ENCODE measurements at places on chromosomes 7 and 10.

GRCh38 chr10:86815035-86815617, 58.7 kb downstream of the BMPR1A start:
- DNase-seq: no peak

- no peak for DNase-seq
These were observed 4.3 kb downstream of the GPER1 start for GRCh38 chr7:1092161-1092632.

GRCh38 chr7:8442814-8443304, 9.4 kb downstream of the NXPH1 start:
- DNase-seq: no peak

DNA sequence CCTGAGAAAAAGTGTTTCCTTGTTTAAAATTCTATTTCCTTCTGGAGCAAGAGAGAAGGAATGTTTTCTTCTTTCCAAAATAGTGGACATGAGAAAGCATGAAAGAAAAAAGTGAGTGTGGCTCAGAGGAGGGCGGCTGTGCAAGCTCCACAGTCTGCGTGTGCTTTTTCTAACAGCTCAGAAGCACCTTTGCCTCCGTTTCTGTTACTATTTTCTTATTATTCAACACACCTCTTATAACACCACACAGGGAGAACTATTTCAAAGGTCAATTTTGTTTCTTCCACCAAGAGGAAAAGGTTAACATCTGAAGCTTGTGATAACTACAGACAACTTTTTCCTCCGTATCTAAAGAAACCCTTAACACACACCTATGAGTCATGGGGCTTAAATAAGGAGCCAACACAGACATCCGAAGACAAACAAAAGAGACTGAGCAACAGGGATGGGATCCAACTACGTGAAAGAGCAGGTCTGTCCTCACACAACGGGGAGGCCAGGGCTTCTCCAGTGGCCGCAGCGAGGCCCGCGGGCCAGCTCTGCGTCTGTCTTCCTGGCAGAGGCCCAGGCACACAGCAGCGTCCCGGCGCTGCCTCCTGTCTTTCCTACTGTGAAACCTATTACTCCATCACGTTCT, 36.2 kb upstream of the NCAPG2 start:
- DNase-seq: no peak

DNA sequence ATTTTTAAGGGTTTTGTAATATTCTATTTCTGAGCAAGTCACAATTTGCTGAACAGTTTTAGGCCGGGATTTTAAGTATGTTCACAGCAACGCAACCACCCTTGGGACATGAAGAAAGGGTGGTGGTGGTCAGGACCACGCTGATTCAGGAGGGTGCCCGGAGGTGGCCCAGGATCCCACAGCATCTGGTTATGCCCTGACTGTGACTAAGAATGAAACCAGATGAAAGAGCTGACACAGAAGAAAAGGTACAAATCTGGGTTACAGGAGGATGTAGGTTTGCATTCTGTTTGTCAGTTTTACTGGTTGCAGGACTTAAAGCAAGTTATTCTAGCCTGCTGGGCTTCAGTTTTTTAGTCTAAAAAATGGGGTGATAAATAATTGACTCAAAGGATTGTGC, 279.7 kb downstream of the CCSER2 start:
- no peak for DNase-seq

DNA sequence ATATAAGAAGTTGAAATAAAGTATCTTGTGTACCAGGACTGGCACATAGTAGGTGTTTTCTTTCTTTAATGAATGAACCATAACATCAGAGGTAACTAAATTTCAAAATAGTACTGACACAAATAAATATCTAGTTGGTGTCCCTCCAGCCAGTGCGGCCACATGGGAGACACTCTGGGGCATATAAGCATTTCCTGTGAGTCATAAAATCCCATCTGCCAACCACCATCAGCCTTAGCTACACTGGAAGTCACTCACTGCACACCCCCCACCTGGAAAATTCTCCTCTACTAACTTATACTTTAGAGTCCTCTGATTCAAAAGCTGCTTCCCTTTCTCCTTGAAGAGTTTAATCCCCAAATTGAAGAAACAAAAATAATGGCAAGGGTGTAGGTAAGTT, 32.5 kb downstream of the DYDC1 start:
- DNase-seq: no peak

DNA sequence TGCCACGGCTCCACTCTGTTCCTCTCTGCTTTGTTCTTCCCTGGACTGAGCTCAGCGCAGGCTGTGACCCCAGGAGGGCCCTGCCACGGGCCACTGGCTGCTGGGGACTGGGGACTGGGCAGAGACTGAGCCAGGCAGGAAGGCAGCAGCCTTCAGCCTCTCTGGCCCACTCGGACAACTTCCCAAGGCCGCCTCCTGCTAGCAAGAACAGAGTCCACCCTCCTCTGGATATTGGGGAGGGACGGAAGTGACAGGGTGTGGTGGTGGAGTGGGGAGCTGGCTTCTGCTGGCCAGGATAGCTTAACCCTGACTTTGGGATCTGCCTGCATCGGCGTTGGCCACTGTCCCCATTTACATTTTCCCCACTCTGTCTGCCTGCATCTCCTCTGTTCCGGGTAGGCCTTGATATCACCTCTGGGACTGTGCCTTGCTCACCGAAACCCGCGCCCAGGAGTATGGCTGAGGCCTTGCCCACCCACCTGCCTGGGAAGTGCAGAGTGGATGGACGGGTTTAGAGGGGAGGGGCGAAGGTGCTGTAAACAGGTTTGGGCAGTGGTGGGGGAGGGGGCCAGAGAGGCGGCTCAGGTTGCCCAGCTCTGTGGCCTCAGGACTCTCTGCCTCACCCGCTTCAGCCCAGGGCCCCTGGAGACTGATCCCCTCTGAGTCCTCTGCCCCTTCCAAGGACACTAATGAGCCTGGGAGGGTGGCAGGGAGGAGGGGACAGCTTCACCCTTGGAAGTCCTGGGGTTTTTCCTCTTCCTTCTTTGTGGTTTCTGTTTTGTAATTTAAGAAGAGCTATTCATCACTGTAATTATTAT, 1.2 kb downstream of the CLDN4 start:
- DNase-seq: no peak

- no peak for DNase-seq
These were observed 79.4 kb downstream of the PDGFA start for GRCh38 chr7:440059-440749.

DNA sequence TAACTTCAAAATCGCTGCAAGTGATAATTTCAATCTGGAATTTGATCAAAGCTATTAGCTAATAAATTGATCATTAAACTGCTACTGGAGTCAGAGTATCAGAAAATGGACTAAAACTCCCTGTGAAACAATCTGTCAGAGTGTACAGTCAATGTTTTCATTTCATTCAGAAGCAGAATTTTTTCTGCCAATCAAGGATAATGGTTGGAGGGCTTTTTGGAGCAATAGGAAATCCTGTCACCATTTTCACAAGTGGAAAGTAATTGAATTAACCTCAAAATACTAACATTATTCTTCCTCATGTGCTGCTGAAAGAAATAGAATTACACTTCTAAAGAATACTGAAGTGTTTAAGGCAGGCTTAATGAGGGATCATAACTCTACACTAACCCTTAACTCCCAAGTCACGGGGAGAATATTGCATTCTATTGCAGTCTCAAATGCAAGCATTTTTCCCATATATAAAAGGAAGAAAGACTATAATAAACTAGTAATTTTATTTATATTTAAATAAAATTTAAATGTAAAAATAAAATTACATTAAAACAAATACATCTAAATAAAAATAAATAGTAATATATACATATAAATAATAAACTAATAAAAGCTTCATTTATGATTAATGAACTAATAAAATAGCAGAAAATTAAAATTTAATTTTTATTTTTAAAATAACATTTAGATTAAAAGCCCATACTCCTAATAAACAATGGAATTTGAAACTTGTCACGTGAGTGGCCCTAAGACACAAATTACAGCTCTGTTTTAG, 67.1 kb downstream of the SEMA3E start:
- no peak for DNase-seq

DNA sequence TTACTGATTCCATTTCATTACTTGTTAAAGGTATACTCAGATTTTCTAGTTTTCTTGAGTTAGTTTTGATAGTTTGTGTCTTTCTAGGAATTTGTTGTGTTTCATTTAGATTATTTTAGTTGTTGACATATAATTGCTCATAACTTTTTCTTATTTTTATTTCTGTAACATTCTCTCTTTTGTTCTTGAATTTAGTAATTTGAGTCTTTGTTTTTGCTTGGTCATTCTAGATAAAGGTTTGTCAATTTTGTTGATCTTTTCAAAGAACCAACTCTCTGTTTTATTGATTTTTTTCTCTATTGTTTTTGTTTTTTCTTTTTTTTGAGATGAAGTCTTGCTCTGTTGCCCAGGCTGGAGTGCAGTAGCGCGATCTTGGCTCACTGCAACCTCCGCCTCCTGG, 7.2 kb downstream of the EXOC6 start:
- DNase-seq: no peak

- no peak for DNase-seq
These were observed 162.6 kb upstream of the NAMPT start for GRCh38 chr7:106447318-106447847.

DNA sequence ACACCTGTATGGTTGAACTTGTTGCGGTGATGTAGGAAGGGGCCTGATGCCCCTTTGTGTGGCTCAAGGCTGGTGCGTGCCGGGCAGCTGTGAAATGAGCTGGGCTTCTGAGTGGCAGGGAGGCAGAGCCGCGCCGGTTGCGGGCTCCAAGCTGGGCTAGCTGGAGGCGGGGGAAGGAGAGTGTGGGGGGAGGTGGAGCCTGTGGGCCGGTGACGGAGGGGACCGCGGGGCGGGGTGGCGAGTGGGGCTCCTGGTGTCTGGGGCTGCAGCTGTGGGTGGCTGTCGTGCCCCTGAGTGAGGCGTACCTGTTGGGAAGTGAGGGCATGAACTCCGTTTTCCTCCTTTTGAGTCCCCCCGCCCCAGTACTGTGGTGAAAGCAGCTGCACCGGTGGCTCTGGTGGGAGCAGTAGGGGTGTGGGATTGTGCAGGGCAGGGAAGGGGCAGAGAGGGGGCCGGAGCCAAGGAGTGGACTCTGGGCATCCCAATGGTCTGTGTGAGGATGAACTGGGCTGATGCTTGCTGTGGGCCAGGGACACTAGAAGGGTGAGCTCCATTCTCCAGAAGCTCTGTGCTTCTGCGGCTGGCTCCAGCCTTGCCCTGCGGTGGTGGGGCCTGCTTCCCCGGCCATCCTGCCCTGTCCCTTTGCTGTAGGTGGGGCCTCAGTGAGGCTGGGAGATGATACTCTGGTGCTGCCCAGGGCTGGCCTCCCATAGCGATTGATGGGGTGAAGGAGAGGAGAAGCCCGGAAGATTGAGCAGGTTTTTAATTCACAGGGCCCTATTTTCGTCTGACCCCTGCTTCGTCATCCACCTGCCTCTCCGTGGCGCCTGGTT, 41.7 kb downstream of the INPP5A start:
- DNase-seq: no peak

GRCh38 chr10:48332871-48333216, 26.4 kb downstream of the MAPK8 start:
- no peak for DNase-seq

- DNase-seq: no peak
These were observed 185.7 kb upstream of the TMEM72 start for GRCh38 chr10:44725404-44725803.

- DNase-seq: no peak
These were observed 15.4 kb downstream of the MGAM start for GRCh38 chr7:142010952-142011548.

All from effector memory CD4-positive, alpha-beta T cell (primary cell).